ENCODE measurements at places on chromosomes 13 and 19. TPM values are rescaled to one million over a fixed set of nuclear protein-coding genes. Genes with fewer than 3 reads are reported as not detected.

GRCh38 chr19:10568062-10568825 is 535 bp downstream of the CDKN2D start:
- no peak for DNase-seq

- DNase-seq = no peak
Observed at GRCh38 chr13:45779901-45780300, 71.7 kb downstream of the SIAH3 start.

GRCh38 chr19:1220976-1221903 is 15.7 kb downstream of the STK11 start:
- no peak for DNase-seq

DNA sequence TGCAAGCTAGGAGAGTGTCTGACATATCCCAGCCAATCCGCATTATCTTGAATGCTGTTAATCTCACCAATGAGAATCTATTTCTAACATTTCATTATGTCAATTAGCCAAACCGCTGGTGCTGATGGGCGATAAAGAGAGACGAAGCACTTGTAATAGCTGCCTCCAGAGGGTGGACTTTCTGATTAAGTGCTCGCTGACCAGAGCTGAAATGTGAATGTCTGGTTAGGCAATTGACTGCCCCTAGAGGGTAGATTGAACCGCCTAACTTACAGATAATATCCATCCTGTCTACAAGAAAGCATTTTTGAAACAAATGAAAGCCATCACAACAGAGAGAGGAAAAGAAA is 552 bp upstream of the GRWD1 start:
- peak; percentile 85 for DNase-seq

The TPRX1 gene
- not detected for polyA plus RNA-seq

DNA sequence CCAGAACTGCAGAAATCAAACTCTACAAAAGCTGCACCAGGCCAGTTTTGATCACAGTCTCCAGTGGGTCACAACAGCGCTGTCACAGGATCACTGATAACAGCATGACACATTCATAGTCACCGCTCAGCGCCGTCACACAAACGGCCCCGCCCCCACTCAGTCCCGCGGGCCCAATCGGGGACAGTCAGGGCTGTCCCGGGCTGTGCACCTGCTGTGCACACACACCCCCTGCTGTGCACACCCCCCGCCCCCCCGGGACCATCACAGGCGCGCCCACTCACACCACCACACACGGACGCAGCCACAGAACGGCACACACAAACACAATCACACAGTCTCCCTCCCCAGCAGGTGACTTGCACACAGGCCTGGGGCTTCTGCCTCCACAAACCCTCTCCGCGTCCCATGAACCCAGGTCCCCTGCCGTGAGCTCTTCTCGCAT is 435 bp upstream of the ZNF382 start:
- no peak for DNase-seq

The LPAR2 gene
- polyA plus RNA-seq = 2.3 TPM

The ZNF560 gene
- polyA plus RNA-seq = 2.1 TPM

GRCh38 chr19:6222884-6223283 is 56.9 kb downstream of the MLLT1 start:
- DNase-seq = no peak

DNA sequence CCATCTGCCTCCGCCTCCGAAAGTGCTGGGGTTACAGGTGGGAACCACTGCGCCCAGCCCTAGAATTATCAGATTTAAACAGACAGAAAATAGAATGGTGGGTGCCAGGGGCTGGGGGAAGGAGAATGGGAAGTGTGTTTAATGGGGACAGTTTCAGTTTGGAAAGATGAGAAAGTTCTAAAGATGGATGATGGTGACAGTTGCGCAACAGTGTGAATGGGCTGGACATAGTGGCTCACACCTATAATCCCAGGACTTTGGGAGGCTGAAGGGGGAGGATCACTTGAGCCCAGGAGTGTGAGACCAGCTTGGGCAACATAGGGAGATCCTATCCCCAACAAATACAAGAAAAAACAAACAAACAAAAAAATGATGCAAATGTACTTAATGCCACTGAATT is 15.9 kb downstream of the KANK2 start:
- DNase-seq = no peak

- no peak for DNase-seq
Observed at GRCh38 chr19:690203-690602, 5.0 kb downstream of the PRSS57 start.

DNA sequence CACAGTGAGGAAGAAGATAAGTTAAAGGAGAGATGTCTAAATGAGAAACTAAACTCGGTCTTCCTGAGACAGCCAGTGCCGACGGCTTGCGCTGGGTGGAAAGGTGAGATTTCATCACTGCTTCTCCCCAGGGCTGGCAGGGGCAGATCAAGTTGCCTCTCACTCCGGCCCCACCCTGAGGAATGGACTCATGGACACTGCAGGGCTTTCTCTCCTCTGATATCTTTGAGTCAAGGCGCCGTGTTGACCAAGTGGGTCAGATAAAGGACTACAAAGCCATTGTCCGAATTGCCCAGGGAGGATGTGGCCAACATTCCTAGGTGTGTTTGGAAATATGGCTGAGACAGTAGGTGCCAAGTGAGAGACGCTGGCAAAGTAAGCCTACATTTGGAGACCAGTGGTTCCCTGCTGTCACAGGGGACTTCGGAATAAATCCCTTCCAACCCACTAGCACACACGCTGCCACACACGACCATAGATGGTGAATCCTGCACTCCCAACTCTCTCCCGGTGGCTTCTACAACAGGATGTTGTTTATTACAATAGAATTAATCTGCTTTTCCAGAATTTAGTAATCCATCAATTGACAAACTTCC is 156.5 kb upstream of the TSC22D1 start:
- DNase-seq = no peak

The GFY gene
- not detected for polyA plus RNA-seq

The SKA3 gene
- polyA plus RNA-seq = 4.3 TPM

GRCh38 chr13:112903606-112904195 is 65.3 kb upstream of the MCF2L start:
- no peak for DNase-seq

GRCh38 chr19:9793071-9793591 is 24.6 kb upstream of the ZNF846 start:
- no peak for DNase-seq

- no peak for DNase-seq
Observed at GRCh38 chr19:51173681-51174080, 31.6 kb downstream of the SIGLEC7 start.

GRCh38 chr13:41985788-41986508 is 25.0 kb upstream of the VWA8 start:
- DNase-seq = no peak

GRCh38 chr13:67515895-67516294 is 285.8 kb upstream of the PCDH9 start:
- peak; percentile 66 for DNase-seq

The ZNF835 gene
- polyA plus RNA-seq = not detected

DNA sequence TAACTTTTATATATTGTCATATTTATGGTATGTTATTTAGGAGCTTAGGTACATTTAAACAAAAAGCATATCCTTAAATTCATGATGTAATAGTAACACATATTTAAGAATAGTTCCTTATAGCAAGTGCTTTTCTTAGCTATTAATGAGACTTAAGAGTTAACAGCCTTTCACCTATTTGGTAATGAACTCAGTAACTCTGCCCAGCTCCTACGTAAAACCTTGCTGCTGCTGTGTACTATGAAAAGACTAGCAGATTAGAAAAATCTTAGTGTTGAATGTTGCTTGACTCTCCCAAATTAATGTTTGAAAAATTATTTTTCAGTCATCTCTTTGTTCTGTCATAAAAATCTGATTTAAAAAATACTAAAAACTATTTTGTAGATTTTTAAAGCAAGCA is 6.9 kb downstream of the GPR180 start:
- DNase-seq = no peak

GRCh38 chr13:104442536-104442935 is 1376.3 kb upstream of the SLC10A2 start:
- no peak for DNase-seq

The KLK2 gene
- not detected for polyA plus RNA-seq

The NLRP7 gene
- not detected for polyA plus RNA-seq

The ZNF552 gene
- polyA plus RNA-seq = 2.9 TPM

DNA sequence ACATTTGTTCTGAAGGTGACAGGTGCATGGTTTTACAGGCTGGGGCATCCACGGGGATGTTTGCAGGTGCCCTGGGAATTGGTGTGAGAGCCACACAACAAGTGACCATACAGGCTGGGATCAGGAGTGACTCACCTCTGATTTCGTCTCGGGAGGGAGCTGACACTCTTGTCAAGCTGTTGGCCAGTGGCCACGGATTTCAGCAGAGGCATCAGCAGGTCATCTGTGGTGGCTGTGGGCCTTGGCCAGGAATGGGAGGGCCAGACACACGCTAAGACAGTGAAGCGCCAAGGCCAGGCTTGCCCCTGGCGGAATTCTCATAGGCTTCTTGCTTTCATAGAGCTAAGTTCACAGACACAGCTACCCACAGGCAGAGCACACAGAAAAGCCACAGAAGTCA is 108.6 kb downstream of the HSPH1 start:
- DNase-seq = no peak

The MCF2L gene
- polyA plus RNA-seq = 0.10 TPM

The ZNF14 gene
- polyA plus RNA-seq = 2.9 TPM

DNA sequence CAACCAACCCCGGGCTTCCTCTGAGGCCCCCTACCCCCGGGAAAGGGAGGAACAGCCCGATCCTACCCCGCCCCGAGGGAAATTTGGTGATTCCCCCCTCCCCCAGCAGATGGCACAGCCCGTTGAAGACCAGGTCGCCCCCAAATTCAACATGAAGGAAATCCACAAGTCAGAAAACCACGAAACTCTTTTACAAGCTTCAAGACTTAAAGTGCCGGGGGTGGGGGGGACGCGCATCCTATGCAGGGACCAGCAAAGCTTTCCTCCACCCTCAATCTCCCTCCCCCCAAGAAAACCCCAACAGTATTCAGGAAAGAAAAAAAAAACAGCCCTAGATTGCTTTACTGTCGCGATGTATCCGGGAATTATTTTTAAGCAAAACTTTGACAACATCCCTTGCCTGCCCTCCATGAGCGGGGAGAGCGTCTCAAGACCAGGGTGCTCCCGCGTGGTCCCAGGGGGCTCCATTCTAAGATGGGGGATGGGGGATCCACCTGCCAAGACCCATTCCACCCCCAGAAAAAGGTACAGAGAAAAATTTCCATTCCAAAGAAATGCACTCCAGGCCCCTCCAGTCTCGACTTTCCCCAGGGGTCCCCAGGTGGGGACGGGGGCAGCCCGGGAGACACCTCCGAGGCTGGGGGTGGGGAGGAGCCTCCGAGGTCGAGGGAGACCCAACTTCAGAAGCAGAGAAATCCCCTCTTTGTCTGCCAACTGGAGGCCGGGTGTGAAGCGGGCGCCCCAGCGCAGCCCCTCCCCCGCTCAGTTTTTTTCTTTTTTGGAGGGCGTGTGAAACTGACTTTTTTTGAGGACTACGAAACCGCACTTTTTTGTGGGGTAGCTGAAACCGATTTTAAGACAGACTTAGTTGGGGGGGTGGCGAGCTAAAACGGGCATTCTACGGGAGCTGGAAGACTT is 1.5 kb downstream of the TCF3 start:
- DNase-seq = no peak

GRCh38 chr13:29703421-29703820 is 107.9 kb upstream of the SLC7A1 start:
- DNase-seq = no peak

The LRRC63 gene
- polyA plus RNA-seq = not detected

- peak; percentile 24 for DNase-seq
Observed at GRCh38 chr19:18742838-18743783, 48.0 kb downstream of the COMP start.
